NCI-H1417 (cell line): ENCODE measurements at places on chromosomes 7 and 10.

DNA sequence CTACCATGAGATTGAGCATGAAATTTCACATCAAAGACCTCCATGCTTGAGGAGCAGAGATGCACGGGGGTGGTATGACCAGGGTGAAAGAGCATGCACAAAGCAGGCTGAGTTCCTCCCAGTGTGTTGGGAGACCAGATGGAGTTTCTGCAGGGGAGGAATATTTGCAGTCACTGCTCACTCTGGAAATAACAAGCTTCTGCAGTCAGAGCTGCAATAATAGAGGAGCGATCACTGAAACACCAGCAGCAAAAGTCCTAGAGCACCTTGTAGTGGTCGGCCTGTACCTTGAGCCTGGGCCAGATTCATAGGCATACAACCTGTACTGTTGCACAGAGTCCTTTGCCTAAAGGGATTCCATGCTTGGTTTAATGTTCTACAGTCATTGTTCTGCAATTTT is 184.5 kb upstream of the SP8 start:
- DNase-seq = no peak

GRCh38 chr7:79453558-79454360 is at the start of gene MAGI2:
TSS of gene MAGI2 (minus strand) at chr7:79453667. CDS start at chr7:79453320, 347 bp downstream.
- DNase-seq = no peak

DNA sequence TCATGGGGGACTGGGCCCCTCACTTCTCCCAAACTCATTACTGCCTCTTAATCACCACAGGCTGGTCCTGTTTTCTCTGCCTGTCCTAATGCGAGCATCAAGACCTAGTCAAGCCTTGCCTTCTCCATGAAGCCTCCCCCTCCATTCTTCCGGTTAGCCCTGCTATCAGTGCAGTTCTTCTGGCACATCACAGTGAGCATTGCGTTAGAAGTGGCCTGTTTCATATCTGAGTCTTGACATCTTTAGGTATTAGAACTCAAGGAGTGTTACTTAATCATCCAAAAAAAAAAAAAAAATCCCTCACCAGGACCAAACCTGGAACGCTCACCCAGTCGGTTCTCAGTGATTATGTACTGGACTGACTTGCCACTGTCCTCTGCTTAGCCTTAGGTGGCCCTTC is 17.4 kb downstream of the SNX10 start:
- no peak for DNase-seq

DNA sequence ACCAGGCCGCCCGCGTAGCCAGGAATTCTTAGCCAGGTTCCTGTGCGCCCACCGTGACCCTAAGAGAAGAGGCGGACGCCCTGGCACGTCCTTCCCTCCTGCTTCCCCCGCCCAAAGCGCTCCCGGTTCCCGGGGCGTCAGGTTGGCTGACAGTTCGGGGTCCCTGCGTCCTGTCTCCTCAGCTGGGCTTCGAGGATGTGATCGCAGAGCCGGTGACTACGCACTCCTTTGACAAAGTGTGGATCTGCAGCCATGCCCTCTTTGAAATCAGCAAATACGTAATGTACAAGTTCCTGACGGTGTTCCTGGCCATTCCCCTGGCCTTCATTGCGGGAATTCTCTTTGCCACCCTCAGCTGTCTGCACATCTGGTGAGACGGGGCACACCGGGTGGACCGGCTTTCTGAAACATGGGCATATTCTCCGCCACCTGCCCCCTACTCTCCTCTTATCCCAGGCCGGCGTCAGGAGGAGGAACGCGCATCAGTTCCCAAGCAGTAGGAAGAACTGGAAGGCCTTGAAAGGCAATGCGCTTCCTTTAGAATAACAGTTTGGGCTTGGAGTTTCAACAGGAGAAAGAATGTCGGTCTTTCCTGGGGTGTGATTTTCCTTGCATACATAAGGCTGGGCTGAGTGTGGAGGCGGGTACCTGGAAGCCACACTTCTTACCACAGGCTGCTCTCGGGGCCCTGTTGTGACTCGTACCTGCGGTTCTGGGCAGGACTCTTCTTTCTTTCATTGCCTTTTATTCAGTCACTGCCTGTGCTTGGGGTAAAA is 728 bp downstream of the CAV2 start:
- DNase-seq = no peak

DNA sequence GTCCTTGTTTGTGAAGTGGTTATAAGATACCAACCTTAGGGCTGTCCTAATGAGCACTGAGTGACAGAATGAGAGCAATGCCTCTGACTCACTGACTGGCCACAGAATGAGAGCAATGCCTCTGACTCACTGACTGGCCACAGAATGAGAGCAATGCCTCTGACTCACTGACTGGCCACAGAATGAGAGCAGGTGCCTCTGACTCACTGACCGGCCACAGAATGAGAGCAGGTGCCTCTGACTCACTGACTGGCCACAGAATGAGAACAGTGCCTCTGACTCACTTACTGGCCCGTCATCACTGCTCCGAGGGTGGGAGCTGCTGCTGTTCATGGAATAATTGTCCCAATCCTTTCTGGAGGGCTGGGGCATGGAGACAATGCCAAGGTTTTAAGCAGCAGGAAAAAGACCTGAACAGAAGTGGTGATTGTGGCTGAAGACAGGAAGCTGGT is 265.2 kb upstream of the PPP2R2D start:
- DNase-seq = no peak

- no peak for DNase-seq
Observed at GRCh38 chr10:69125554-69125953, 1.6 kb downstream of the VPS26A start.

DNA sequence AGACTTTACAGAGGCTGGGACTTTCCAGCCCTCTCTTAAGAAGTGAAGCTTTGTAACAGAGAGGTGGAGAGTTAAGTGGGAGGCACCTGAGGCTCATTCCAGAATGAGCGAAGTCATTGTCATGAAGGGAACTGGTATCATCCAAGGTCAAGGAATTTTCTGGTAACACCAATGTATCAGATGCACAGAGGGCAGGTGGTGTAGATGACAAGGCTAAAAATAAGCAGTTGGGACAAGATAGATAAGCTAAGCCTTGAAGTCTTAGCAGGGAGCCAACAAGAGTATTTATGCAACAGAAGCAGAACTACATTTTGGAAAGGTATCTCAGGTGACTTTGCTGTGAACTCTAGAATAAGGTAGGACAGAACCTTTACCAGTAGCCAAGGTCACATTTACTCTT is 257.0 kb upstream of the AUTS2 start:
- DNase-seq = no peak

- DNase-seq = no peak
Observed at GRCh38 chr10:109386921-109387320, 536.4 kb downstream of the XPNPEP1 start.

- no peak for DNase-seq
Observed at GRCh38 chr7:98212532-98213041, 1.3 kb downstream of the BHLHA15 start.

DNA sequence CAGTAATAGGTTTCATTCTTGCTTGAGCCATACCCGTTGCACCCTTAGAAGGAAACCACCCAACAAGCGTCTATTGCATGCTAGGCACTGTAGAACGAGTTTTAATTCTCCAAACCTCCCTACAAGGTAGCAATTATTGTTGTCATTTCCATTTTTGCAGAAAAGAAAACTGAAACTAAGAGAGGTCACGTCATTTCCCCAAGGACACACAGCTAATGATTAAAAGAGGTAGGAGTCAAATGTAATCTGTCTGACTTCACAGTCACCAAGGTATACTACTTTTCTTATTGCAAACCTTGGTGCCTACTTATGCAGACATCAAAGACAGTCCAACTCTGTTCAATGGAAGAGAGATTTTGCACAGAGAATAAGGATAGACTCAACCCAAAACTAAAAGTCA is 49.1 kb upstream of the C1QL3 start:
- no peak for DNase-seq

GRCh38 chr7:36112969-36113368 is 40.1 kb upstream of the EEPD1 start:
- DNase-seq = no peak

GRCh38 chr10:21760332-21760731 is 226.3 kb downstream of the MLLT10 start:
- no peak for DNase-seq

GRCh38 chr10:117555863-117556262 is 13.3 kb downstream of the EMX2 start:
- no peak for DNase-seq

DNA sequence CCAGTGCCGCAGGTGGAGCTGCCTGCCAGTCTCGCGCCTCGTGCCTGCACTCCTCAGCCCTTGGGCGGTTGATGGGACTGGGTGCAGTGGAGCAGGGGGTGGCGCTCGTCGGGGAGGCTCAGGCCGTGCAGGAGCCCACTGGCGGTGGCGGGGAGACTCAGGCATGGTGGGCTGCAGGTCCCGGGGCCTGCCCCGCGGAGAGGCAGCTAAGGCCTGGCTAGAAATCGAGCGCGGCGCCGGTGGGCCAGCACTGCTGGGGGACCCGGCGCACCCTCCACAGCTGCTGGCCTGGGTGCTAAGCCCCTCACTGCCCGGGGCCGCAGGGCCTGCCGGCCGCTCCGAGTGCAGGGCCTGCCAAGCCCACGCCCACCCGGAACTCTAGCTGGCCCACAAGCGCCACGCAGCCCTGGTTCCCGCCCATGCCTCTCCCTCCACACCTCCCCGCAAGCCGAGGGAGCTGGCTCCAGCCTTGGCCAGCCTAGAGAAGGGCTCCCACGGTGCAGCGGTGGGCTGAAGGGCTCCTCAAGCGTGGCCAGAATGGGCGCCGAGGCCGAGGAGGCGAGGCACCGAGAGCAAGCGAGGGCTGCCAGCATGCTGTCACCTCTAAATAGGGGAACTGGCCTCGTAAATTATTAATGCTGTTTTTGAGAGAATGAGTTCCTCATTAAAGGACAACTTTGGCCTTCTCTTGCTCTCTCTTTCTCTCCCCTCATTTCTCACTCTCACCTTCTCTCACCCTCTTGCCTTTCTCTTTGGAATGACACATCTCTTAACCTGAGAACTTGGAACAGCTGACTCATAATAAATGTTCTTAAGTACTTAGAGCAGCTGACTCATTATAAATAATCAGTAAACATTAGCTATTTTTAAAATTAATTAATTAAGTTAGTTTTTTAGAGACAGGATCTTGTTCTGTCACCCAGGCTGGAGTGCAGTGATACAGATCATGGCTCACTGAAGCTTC is 4.9 kb downstream of the ACADSB start:
- DNase-seq = no peak

GRCh38 chr10:23481363-23481961 is 42.6 kb downstream of the OTUD1 start:
- DNase-seq = no peak

- no peak for DNase-seq
Observed at GRCh38 chr7:153027210-153027609, 267.7 kb downstream of the ACTR3B start.

DNA sequence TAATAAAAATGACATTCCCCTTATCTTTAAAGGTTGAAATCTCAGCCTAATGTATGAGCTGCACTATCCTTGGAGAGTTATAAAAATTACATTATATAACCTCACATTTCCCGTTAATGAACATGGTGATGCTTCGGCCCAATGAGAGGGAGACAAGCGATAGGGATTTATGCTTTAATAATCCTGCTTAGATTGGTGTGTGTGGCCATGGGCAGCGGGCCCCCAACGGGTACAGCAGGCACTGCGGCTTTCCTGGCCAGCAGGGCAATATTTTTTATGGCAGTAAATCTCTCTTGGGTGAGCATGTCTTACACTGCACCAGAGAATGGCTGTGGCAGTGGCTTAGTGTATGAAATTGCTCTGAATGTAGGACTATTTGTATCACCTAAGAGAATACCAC is 246.3 kb downstream of the GFRA1 start:
- DNase-seq = no peak

DNA sequence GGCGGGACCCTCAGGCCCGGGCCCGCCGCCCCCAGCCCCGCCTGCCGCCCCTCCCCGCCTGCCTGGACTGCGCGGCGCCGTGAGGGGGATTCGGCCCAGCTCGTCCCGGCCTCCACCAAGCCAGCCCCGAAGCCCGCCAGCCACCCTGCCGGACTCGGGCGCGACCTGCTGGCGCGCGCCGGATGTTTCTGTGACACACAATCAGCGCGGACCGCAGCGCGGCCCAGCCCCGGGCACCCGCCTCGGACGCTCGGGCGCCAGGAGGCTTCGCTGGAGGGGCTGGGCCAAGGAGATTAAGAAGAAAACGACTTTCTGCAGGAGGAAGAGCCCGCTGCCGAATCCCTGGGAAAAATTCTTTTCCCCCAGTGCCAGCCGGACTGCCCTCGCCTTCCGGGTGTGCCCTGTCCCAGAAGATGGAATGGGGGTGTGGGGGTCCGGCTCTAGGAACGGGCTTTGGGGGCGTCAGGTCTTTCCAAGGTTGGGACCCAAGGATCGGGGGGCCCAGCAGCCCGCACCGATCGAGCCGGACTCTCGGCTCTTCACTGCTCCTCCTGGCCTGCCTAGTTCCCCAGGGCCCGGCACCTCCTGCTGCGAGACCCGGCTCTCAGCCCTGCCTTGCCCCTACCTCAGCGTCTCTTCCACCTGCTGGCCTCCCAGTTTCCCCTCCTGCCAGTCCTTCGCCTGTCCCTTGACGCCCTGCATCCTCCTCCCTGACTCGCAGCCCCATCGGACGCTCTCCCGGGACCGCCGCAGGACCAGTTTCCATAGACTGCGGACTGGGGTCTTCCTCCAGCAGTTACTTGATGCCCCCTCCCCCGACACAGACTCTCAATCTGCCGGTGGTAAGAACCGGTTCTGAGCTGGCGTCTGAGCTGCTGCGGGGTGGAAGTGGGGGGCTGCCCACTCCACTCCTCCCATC is 82.7 kb downstream of the PAX2 start:
- DNase-seq = peak; percentile 45

GRCh38 chr7:138304071-138304320 is 156.1 kb upstream of the TRIM24 start:
- DNase-seq = no peak

DNA sequence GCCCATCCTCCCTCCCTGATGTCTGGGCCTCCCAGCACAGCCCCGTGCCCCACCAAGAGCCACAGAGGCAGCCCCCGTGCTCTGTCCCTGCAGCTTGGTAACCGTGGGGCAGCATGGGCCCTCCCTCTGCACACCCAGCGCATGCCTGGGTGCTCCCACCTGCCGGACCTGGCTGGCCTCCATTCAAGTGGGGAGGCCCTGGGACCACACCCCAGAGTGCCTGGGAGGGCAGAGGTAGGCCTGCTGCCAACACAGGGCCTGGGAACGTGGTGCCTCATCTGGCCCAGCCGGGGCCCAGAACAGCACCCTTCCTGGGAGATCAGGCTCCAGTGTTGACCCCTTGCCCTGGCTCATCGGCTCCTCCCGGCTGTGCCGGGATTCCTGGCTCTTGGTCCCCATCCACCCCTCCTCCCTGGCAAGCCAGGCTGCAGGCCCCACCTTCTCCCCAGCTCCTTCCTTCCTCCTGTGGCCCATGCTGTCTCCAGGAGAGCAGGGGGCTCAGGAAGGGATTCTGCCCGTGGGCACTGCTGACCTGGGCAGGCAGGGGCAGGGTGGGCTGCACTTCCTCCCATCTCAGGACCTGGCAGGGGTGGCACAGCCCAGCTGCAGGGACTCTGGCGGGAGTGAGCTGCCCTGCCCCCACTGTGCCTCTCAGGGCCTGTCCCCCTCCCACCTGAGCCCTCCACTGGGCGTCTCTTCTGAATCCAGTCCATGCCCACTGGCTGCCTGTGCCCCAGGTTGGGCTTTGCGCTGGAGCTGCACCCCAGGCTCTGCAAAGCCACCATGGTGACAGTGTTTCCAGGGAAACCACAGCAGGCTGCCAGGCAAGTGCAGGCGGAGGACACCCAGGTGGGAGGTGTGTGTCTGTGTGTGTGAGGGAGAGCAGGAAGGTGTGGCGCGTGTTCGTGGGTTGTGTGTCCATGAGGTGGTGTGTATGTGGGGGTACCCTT is 32.6 kb downstream of the PWWP2B start:
- DNase-seq = peak; percentile 89
